Pulmonary artery endothelial cell (primary cell): ENCODE measurements at places on chromosomes 6 and 20. TPM values are rescaled to one million over a fixed set of nuclear protein-coding genes. Genes with fewer than 3 reads are reported as not detected.

- no peak for DNase-seq
These were observed 30.0 kb upstream of the SALL4 start for GRCh38 chr20:51832276-51832675.

GRCh38 chr6:41427642-41428335, 92.4 kb downstream of the NCR2 start:
- no peak for DNase-seq

GRCh38 chr6:118354641-118355040, 193.5 kb upstream of the PLN start:
- DNase-seq = no peak

DNA sequence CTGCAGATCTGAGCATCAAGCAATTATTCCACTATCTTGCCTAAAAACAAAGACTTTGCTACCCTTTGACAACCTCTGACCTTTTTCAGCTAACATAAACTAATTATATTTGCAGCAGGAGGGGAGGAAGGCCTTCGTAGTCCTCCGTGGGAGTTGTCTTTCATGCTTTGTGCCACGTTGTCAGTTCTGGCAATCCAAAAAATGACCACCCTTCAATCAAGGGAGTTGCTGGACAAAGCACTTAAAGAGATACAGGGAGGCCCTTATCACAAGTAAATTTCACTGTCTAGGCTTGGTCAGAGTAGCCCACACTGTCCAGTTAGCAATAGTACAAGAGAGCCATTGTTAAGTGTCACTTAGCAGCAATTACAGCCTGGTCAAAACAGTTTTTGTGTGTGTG, 578.9 kb downstream of the HAO1 start:
- no peak for DNase-seq

DNA sequence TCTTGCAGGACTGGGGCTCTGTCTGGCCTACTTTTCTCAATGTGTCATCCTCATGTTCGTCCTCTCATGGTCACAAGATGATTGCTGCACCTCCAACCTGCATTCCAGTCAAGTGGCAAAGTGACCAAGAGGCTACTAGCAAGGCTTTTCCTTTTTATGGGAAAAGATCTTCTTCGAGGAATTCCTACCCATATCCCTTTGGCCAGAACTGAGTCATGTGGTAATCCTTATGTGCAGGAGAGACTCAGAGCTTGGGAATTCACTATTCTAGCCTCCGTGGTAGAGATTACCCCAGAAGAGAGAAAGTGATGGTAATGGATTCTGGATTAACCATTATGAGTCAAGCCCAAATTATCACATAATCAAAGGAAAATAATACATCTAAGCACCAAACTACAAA, 162.7 kb downstream of the KCNQ5 start:
- no peak for DNase-seq

DNA sequence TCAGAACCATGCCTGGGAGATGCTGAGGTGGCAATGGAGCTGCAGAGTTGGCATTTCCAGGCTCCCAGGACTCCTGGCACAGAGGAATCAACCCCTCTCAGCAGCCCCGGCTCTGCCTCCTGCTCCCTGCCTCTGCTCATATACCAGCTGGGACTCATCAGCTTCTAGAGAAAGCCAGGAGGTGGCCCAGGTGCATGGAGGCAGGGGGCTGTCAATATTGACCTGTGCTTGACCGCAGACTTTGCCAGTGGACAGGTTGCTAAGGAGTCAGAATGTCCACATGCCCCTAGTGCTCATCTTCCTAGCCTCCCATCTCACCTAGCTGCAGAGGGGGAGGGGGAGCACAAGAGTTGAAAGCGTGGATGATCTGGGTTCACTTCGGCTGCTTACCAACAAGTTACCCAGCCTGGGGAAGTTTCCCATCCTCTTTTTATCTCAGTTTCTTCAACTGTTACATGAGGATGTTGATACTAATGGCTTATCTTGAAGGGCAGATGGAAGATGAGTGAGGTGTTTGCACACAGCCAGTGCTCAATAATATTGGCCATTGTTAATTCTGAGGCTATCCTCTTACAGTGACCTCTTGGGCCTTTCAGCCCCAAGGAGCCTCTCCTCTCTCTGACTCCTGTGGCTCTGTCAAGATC, 9.2 kb upstream of the SCRT2 start:
- DNase-seq = no peak

- DNase-seq = no peak
These were observed 170.7 kb downstream of the CDC5L start for GRCh38 chr6:44558024-44558831.

- DNase-seq = no peak
These were observed 772.1 kb upstream of the MAP3K7 start for GRCh38 chr6:91358986-91359385.

GRCh38 chr6:45991189-45991588, 24.5 kb downstream of the CLIC5 start:
- DNase-seq = no peak

DNA sequence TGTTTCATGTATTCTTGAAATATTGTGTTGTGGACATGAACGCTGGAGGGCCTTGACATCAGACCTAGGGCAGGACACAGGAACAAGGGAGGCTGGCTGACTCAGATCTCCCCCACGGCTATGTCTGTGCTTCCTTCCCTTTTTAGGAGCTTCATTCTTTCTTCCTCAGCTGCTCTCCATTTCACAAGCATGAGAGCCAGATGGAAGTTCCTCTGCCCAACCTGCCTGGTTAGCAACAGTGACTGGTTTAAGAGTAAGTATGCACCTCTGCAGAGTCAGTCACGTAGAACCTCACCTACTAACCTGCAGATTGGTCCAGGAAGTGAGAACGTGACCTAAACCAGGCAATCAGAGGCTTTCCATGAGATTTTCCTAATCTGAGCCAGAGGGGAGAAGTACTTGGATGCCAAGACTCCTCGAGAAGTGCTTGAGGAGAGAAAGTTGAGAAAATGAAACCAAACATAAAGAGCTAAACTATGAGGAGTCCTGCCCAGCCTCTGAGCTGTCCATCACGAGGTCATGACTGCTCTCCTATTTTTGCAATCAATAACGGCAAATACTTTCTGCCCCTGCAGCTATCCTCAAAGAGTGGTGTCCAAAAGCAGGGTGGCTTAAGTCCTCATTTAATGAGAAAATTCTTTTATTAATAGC, 465.2 kb upstream of the CITED2 start:
- DNase-seq = no peak

GRCh38 chr20:43124241-43124640, 65.5 kb downstream of the PTPRT start:
- no peak for DNase-seq

GRCh38 chr6:22754061-22754460, 184.7 kb downstream of the HDGFL1 start:
- DNase-seq = no peak

- no peak for DNase-seq
These were observed 4.7 kb downstream of the CDKAL1 start for GRCh38 chr6:20538907-20539306.

- DNase-seq = no peak
These were observed 11.4 kb downstream of the TAGAP start for GRCh38 chr6:159033160-159034049.

DNA sequence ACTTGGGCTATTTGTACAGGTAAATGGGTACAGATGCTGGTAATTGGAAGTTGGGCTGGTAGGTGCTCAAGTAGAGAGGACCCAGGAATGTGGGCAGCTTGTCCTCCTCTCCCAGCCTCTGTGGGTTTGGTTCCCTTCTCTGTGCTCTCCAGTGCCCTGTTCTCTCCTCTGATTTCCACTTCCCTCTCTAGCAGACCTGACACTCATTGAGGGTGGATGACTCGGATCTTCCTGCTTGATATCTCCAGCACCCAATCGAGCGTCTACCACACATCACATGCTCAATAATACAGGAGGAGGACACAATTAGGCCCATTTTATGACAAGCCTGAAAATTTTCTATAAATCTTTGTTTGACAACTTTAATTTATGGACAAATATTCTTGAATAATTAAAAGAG, 23.7 kb downstream of the CST1 start:
- no peak for DNase-seq

DNA sequence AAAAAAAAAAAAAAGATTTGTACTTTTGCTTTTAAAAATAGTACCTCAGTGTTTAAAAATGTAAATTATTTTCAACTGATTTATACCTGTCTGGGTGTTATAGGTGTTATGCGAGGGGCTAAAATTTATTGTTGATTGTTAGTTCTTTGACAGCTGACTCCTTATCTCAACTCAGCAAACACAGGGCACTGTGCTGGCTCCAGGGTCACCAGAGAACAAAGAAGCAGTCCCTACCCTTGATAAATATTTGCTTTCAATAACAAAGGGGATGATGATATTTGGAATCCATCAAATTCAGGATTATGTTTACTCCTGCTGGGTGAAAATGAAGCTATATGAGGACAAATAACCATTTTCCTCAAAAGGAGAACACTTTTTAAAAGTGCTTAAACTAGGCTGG, 34.2 kb upstream of the KAT14 start:
- DNase-seq = no peak

DNA sequence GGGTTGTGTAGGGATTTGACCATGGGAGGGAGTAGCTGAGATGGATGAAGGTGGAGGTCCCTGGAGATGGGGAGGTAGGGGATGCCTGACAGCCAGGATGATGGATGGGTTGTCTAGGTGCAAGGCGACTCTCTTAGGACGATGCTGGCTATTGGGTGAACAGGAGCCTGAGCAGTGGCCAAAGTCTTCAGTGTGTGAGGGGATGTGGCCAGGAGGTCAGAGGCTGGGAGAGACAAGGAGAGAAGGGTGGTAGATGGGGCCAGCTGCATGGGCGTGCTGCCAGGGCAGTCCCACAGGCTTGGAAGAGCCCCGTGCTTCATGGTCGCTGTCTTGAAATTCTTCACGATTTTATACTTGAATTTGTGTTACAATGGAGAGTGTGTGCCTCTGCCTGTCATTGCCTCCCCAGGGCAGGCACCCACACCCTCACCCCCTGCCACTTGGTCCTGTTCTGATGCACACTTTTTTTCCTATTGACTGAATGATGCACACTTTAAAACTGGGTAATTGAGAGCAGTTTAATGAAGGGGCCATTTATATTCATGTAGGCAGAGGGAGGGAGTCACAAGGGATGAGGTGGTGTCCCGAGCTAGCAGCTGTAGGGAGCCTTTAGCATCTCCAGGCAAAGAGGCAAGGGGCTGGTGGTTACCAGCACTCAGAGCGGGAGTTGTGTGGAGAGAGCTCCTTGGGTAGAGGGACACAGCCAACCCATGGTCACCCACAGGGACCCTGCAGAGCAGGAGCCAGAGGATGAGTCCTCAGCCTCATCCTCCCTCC, 120.7 kb downstream of the DHX35 start:
- no peak for DNase-seq

DNA sequence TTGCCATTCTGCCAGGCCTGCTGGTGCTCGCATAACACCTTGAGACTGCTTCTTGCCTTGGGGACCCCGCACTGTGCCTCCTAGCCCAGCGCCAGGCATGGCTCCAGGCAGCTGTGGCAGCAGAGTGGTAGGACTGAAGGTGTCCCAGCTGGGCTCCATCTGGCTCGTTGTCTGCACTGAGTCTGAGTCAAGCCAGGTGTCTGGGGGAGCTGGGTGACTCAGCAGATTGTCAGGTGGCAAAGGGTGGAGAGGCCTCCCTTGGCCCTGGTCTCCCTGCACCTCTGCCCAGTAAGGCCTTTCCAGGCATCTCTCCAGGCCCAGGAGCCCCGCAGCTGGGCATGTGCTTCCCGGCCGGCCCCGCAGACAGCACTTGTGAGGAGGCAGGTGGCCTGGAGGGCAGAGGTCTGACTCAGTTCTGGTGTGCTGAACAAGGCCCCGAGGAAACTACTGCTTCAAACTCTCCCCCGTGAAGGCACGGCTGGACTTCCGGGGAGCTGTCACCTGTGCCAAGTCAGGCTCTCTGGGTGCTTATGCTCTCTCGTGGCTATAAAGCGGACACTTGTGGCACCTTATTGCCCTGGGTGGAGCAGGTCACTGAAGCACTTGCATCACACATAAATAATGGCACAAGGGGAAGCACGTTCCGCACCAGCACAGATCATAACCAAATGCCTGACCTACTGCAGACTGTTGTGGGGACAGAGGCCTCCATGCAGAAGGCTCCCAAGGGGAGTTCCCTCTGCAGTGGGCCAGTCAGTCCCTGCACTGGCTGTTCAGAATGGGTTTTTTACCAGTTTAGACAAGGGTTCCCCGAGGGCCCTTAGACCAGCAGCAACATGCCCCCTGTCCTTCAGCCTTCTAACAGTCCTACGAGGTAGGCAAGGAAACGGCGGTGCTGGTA, 27.5 kb downstream of the FOXC1 start:
- DNase-seq = no peak

DNA sequence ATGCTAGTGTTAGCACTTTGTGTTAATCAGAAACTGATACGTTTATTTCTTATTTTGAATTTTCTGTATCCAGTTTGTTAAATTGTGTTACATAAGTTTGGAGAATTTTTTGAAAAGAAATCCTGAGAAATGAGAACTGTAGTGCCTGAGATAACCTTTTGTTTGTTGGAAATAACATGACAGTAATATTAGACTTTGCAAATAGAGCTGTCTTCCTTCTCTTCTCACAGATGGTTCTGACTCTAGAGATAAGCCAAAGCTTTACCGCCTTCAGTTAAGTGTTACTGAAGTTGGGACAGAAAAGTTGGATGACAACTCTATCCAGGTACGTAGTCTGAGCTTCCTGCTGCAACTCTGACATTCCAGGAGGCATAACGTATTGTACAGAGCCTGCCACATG, 69.9 kb downstream of the AFDN start:
- no peak for DNase-seq

- DNase-seq = no peak
These were observed 159.6 kb upstream of the FLRT3 start for GRCh38 chr20:14497004-14497403.

- DNase-seq = peak; percentile 96
These were observed 14.4 kb downstream of the NT5E start for GRCh38 chr6:85464260-85464644.

DNA sequence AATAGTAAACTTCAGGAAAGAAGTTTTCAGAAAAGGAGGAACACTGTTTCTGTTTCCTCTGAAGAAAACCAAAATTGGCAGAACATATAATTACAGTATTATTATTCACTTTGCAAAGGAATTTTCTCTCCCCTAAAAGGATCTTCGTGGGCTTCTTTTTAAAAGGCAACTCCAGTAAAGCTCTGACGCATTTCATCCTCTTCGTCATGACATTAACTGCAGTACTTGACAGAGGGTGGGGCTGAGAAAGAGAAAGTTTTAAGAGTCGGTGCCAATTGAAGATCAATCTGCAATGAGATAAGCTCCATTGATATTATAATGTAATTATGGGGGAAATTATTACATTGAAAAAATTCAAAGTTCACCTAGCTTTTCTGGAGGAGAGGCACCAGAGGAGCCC, 75.8 kb downstream of the MYB start:
- DNase-seq = no peak

DNA sequence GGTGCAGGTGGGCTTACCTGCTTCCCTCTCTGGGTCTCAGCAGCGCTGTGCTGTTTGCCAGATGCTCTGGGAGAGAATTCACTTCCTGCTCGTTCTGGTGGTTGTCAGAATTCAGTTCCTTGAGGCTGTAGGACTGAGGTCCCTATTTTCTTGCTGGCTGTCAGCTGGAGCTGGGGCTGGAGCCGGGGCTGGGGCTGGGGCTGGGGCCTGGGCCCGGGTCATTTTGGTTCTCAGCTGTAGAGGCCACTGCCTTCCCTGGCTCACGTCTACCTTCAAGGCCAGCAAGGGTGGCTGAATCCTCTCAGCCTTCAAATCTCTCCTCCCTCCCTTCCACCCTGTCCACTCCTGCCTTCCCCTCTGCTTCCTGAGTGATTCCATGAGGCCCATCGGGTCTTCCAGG, 16.8 kb upstream of the PHACTR3 start:
- DNase-seq = no peak

The BFSP1 gene
- total RNA-seq = 2.4 and 2.9 TPM in 2 replicates

The ITCH gene
- 62.2 and 74.8 TPM in 2 replicates for total RNA-seq

The COMMD7 gene
- 35.1 and 54.5 TPM in 2 replicates for total RNA-seq

The DOP1A gene
- total RNA-seq = 22.2 and 31.5 TPM in 2 replicates

The AVP gene
- not detected in 2 replicates for total RNA-seq

The SLC22A2 gene
- not detected in 2 replicates for total RNA-seq

The LGSN gene
- total RNA-seq = not detected in 2 replicates

The BPIFB1 gene
- not detected in 2 replicates for total RNA-seq

The GMPR gene
- 32.3 and 36.5 TPM in 2 replicates for total RNA-seq

The RSPO3 gene
- total RNA-seq = 0.67 and 2.8 TPM in 2 replicates
